ENCODE measurements at places on chromosomes 1 and 21.

DNA sequence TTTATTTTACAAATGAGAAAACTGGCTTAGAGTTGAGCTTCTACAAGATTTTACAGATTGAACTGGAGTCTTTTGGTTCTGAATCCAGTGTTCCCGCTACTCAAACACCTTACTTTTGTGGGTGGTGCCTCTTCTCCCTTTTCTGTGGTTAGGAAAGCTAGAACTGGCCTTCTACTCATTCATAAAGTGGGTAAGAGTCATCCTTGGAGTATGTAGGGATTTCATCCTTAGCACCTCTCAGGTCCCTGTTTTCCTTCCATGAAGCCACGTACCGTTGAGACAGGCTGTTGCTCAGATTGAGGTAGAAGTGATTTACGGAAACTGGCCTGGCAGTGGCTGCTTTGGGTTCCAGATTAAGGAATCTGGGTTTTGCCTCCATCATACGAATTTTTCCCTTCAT lies 35.8 kb downstream of the WNT4 start:
- no peak for DNase-seq

DNA sequence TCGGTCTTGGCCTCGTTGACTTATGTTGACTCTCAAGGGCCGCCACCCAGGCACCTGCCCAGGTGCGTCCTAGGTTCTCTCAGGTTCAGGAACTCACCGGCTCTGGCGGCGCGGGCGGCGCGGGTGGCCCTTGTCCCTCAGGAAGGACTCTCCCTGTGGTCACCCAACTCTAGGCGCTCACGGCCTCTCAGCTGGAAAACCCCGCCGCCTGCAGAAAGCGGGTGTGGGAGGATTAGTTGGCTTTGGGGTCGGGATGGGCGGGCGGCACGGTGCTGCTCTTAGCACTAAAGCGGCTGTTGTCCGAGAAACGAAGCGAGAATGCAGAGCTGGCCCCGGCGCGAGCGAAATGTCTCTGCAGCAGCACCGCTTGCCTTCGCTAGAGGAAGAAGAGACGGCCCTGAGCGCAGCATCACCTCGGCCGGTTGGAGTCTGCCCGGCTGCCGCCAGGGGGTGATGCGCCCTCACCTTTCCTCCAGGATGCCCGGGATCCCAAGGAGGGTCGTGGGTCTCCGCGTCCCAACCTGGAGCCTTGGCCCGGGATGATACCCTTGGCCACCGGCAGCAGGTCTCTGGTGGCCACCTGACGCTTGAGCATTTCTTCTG lies 8.1 kb upstream of the TADA1 start:
- no peak for DNase-seq

DNA sequence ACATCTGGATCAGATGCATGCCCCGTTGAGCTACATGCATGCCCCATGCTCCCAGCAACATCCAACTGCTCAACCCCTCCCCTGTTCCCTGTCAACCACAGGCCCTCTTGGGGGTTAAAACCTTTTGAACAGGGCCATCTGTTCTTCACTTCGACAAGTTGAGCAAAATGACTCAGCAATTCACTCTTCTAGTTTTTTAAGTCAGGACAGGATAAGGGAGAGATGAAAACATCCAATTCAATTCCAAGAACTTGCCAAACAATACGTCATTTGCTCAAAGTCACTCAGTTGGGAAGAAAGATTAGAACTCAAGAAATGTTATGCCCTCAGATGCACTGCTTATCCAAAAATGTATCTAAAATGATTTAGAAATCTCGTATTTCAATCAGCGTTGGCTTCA lies 46.1 kb upstream of the MTF2 start:
- DNase-seq: no peak

GRCh38 chr1:157472056-157472701 lies 80.1 kb downstream of the FCRL5 start:
- DNase-seq: no peak

DNA sequence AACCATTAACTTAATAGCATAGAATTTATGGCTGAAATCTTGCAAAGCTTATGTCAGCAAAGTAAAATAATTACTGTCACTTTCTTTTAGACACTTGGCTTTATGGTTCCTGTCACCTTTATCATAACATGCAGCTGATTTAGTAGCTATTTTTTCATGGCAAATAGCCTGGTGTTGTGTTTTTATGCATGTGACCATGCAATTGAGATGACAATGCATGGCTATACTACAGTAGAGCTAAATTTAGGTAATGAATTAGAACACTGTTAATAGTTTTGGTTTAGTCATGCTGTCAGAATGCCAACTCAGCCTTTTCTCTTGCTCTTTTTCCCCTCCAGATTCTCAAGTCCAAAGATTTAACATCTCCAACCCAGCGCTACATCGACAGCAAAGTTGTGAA lies 88.6 kb downstream of the TGFB2 start:
- no peak for DNase-seq

DNA sequence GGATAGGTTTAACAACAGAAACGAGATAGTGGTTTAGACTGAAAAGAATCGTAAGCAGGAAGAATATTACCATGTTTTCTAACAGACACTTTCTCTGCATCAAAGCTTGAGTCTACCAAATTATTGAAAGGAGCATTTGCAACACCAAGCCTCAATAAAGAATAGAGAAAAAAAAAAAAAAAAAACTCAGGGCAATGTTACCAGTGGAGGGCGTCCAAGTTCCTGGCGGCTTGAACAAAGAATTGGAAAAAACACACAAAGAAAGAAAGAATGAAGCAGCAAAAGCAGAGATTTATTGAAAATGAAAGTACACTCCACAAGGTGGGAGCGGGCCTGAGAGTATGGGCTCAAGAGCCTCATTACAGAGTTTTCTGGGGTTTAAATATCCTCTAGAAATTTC lies 686.5 kb upstream of the ADGRL2 start:
- no peak for DNase-seq

DNA sequence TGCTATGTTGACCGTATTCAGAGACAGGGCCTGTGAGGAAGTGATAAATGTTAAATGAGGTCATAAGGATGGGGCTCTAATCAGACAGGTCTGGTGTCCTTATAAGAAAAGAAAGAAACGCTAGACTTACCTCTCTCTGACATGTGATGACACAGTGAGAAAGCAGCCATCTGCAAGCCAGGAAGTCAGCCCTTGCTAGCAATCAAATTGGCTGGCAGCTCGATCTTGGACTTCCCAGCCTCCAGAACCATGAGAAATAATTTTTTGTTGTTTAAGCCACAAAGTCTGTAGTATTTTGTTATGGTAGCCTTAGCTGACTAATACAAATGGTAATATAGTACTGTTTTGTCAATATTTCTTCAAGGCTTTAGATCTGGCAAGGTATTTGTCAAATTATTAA lies 25.1 kb upstream of the AGL start:
- no peak for DNase-seq

GRCh38 chr1:169733924-169734323 lies at the start of gene SELE:
TSS of gene SELE (minus strand) at chr1:169734079. CDS start at chr1:169733612, 467 bp downstream.
- DNase-seq: no peak

DNA sequence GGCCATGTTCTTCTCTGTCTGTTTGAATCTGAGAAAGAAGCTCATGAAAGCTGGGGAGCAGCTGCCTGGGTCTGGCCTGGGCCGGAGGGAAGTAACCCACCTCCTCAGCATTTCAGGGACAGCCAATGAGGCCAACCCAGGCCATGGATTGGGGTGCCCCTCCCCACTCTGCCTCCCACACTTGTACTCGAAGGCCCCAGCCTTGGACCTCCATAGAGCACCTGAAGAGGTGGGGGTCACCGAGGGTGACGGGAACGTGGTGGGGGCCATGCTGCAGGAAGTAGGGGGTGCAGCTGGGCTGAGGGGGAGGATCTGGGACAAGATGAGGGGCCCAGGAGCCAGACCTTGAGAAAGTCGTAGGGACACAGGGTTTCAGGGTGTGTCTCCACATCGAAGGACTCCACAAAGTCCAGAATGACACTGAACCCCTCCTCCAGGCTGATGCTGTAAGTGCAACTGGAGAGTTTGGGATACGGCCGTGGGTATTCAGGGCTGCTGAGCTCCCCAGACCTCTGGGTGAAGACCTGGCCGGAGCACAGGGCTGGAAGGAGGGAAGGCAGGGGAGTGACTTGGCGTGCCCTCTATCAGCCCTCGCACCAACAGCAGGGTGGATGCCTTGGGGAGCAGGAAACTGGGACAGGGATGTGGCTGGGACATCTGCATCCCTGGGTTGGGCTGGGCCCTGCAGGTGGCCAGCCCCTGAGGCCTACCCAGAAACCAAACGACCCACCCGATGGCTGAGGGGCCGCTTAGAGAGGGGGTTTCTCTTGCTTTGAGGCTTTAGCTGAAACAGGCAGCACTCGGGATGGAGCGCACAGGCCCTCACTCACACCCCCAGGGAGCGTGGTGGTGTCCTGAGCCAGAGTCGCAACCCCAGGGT lies 3.8 kb downstream of the MASP2 start:
- DNase-seq: no peak

Measured in CMK (cell line).